ENCODE measurements at places on chromosomes 7 and 10. TPM values are rescaled to one million over a fixed set of nuclear protein-coding genes. Genes with fewer than 3 reads are reported as not detected.

DLX6 gene
- not detected for total RNA-seq

DNA sequence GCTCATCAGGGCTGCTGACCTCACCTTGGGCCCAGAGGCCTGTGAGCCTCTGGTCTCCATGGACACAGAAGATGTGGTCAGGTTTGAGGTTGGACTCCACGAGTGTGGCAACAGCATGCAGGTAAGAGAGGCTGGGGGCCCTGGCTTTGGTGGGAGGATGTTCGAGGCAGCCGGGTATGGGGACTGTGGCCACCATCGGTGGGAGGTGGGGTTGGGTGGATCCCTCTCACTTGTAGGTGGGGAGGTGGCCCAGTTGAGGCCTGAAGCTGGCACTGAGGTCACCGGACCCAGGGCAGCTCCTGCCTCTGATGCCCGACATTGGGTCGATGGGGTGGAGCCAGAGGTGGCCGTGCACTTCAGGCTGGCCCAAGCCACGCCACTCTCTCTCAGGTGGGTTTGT is 406 bp downstream of the ZP3 start:
- no peaks in the 10 kb centered on the region for H3K27me3 ChIP-seq
- H3K4me3 ChIP-seq: no peak overlapping the region

GRCh38 chr7:47600199-47601118 is 18.5 kb upstream of the TNS3 start:
- H3K27me3 ChIP-seq: no peaks in the 10 kb centered on the region
- H3K4me1 ChIP-seq: peaks cover 20% of the 10 kb centered on the region
- no peaks in the 10 kb centered on the region for H3K36me3 ChIP-seq
- no peak overlapping the region for H3K4me3 ChIP-seq

DNA sequence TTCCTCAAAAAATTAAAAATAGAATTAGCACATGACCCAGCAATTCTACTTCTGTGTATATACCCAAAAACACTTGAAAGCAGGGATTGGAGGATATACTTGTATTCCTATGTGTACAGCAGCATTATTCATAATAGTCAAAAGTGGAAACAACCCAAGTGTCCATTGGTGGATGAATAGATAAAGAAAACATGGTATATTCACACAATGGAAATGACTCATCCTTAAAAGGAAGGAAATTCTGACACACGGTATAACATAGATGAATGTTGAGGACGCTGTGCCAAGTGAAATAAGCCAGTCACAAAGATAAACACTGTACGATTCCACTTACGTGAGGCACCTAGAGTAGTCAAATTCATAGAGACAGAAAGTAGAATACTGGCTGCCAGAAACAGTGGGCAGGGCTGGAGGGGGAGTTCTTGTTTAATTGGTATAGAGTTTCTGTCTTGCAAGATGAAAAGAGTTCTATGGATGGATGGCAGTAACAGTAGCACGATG is 26.6 kb upstream of the KAT6B start:
- H3K4me1 ChIP-seq: no peaks in the 10 kb centered on the region
- no peak for DNase-seq
- H3K36me3 ChIP-seq: no peaks in the 10 kb centered on the region
- H3K27me3 ChIP-seq: no peaks in the 10 kb centered on the region
- H3K4me3 ChIP-seq: no peak overlapping the region

DNA sequence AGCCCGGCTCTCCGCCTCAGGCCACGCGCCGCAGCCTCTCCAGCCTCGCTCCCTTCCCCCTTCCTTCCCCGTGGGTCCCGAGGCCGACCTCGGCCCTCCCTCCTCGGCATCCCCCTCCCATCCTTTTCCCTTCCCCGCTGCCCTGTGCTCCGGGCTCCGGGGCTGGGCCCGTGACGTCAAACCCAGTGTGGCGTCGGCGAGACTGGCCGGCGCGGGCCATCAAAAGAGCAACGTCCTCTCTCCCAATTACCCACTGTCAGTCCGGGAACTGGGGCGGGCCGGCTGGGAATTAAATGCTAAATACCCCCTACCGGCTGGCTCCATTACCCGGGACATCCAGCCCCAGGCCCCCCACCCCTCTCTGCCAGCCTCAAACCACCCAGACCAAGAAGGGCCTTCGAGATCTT is 2.6 kb upstream of the GATA3 start:
- H3K4me3 ChIP-seq: peak overlapping the region; percentile 5
- DNase-seq: no peak
- no peak overlapping the region for H3K27ac ChIP-seq
- peaks cover 56% of the 10 kb centered on the region for H3K4me1 ChIP-seq
- H3K36me3 ChIP-seq: no peaks in the 10 kb centered on the region

DNA sequence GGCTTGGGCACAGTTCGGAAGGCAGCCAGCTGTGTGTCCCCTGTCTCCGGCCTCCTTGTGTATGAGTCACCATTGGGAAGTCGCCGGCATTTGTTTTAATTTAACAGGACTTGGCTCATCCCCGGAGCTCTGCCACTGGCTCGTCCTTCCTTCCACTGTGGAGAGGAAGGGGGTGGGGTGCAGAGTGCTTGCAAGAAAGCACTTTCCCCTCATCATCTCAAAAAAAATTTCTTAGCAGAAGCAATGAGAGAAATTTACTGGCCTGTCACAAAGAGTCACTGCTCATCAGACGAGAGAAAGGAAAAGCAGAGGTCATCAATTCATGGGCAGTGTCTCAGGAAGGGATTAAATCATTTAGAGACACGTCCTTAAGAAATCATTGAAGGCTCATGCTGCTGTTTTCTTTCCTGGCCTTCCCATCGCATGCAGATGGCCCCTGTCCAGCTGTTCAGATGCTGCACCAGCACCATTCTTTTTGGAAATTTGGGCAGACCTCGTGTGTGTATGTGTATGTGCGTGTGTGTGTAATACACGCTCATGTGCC is 93.3 kb downstream of the BMS1 start:
- H3K27me3 ChIP-seq: peaks cover 24% of the 10 kb centered on the region
- H3K27ac ChIP-seq: no peak overlapping the region
- no peak for DNase-seq

All from heart right ventricle (tissue), 16 donors.